Activated CD4-positive, alpha-beta T cell treated with anti-CD3 and anti-CD28 coated beads for 24 hours (primary cell): ENCODE measurements at places on chromosomes 4 and X.

GRCh38 chr4:24321131-24321530 is 263.2 kb downstream of the DHX15 start:
- DNase-seq = no peak

DNA sequence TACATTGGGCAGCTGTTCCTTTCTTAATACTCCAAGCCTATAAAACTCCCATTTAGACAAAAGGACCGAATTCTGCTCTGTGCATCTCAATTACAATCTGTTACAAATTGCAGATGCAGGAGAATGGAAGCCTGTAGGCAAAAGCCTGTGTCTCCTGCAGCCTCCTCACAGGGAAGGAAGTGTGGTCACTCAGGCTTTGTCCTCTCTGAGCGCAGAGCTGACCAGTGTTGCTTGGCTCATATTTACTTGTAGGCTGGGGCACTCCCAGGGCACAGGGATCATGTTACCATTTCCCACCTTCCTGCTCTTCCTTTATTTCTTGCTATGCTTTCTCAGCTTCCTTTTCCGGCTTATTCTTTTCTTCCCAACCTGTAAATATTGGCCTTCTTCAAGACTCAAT is 15.7 kb downstream of the SUPT20HL2 start:
- no peak for DNase-seq

- no peak for DNase-seq
Measured at GRCh38 chr4:21830272-21830671, 118.3 kb downstream of the KCNIP4 start.

- DNase-seq = no peak
Measured at GRCh38 chr4:23856630-23857029, 33.2 kb downstream of the PPARGC1A start.

GRCh38 chrX:112218388-112218787 is 135.8 kb upstream of the TRPC5 start:
- no peak for DNase-seq

GRCh38 chr4:37815591-37815990 is 10.9 kb upstream of the PGM2 start:
- DNase-seq = no peak
